ENCODE measurements at places on chromosomes 13 and 19.

DNA sequence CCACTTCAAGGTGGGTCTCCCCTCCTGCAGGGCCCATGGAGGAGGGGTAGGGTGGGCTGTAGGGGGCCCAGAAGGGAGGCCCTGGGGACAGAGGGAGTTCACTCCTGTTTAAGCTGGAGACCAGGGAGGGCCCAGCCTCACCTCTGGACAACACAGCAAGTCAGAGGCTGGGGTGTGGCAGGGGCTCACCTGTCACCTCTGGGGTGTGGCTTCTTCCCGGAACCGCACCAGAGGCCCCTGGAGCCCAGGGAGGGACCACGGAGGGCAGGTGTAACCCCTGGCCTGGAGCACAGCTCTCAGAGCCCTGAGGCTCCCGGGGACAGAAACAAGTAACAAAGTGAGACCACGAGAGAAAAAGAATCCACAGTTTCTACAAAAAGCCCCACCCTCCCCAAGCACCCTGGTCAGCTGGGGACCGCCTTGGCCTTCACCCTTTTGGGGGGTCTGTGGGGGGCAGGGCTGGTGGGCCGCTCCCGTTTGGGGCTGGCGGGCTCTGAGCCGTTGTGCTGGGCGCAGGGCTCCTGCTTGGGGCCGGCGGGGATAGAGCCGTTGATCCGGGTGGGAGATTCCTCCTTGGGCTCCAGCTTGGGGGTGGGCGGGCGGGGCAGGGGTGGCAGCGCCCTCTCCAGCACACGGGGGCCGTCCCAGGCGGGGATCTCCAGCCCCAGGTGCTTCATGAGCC is 8.0 kb downstream of the SIRT6 start:
- no peak for DNase-seq

DNA sequence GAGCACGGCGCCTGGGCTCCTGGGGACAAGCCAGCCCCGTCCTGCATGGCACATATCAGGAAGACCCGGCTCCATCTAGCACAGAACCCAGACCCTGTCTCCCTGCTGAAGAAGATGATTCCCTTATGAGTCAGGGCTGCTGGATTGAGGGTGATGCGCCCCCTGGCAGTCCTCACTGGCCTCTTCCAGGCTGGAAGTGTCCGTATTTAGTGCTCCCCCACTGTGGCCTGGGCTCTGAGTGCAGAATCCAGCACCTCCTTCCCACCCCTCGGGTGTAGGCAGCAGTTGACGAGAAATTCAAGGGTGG is 14.9 kb downstream of the COMP start:
- no peak for DNase-seq

DNA sequence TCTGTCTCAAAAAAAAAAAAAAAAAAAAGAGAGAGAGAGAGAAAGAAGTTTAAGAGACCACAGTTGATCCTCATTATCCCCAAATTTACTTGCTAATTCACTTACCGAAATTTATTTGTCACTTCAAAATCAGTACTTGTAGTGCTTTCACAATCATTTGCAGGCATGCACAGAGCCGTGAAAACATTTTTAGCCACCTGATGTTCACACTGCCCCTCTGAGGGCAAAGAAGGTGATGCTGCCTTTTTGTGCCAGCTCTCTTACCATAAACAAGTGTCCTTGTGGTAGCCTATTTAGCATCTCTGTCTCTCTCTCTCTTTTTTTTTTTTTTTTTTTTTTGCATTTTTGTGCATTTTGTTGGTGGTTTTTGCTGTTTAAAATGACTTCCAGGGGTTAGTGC is 24.1 kb upstream of the CASP14 start:
- DNase-seq = no peak

DNA sequence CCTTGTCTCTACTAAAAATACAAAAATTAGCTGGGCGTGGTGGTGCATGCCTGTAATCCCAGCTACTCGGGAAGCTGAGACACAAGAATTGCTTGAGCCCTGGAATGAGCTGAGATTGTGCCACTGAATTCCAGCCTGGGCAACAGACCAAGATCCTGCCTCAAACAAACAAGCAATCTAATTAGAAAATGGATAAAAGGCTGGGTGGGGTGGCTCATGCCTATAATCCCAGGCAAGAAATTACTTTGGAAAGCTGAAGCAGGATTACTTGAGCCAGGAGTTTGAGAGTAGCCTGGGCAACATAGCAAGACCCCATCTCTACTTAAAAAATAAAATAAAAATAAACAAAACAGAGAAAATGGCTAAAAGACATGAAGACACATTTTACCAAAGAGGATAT is 77.0 kb downstream of the CAB39L start:
- DNase-seq = no peak

- DNase-seq = no peak
Observed at GRCh38 chr19:53877361-53877766, 4.6 kb upstream of the PRKCG start.

GRCh38 chr13:109949397-109949796 is 163.0 kb upstream of the IRS2 start:
- no peak for DNase-seq

DNA sequence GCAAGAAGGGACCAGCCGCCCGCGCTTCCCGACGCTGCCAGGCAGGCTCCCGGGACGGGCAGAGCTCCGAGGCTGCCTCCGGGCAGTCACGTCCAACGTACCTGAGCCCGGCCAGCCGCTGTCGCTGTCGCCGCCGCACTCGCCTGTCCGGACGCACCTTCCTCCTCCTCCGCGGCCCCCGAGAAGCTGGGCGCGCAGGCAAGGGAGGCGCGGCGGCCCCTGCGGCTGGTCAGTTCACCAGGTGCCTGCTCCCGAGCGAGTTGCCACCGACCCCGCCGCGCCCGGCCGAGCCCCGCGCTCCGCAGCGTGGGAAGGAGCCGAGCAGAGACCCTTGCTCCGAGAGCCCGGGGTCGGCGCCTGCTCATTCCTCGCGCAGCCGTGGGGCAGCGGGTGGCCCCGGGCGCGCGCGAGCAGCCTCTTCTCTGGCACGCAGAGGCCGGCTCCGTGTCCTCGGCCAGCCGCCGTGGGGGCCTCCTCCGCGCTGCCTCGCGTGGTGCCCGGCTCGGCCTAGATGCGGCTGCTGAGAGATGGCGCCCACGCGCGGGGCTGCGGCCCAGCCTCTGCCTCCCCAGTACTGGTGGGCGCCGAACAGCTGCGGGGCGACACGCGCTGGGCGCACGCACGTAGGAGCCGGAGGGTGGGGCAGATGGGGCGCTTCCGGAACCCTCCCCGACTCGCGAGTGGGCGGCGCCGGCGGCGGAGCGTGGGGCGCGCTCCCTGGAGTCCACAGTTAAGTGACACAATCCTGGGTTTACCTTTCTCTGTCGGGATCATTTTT is 419.4 kb downstream of the UQCRFS1 start:
- no peak for DNase-seq

DNA sequence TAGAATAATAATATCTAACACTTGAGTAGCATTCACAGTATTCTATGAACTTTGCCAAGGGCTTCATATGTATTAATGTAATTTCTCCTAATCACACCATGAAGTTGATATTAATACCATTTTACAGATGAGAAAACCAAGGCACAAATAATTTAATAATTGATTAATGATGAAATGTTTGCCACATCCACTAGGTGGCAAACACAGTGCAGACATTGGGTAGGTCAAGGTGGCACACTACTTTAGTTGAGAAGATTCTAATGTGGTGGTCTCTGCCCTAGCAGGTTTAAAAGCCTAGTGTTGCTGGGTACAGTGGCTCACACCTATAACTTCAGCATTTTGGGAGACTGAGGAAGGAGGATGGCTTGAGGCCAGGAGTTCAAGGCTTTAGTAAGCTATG is 412.4 kb downstream of the SUCLA2 start:
- DNase-seq = no peak

DNA sequence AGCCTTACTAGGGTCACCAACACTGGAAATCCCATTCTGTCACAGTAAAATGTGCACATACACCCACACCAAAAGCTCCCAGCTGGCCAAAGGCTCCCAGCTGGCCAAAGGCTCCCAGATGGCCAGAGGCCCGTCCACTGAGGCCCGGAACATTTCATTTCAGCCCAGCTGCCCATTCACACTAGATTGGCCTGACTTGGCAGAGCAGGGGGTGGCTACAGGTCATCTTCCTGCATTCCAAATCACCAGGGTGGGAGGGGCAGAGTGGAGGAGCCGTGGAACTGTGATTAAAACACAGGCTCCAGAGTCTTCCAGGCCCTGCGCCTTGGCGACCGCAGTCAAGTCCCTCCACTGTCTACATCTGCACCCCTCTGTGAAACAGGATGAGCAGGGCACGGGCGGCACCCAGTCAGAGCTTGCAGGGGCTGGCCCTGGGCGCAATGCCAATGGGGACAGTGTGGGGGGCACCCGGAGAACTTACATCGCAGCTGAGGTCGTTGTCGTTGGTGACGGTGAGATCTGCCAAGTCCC is 10.1 kb upstream of the PRKD2 start:
- DNase-seq = no peak

- DNase-seq = no peak
Observed at GRCh38 chr19:36169084-36169760, 17.0 kb upstream of the COX7A1 start.

DNA sequence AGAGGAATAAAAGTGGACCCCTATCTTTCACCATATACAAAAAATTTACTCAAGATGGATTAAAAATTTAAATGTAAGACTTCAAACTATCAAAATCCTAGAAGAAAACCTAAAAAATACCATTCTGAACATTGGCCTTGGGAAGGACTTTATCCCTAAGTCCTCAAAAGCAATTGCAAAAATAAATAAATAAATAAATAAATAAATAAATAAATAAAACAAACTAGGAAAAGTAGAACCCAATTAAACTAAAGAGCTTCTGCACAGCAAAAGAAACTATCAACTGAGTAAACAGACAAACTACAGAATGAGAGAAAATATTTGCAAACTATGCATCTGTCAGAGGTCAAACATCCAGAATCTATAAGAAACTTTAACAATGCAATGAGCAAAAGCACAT is 874.9 kb upstream of the PCDH20 start:
- no peak for DNase-seq

GRCh38 chr13:99926014-99926731 is 45.4 kb downstream of the ZIC5 start:
- DNase-seq = no peak

GRCh38 chr13:35231426-35231825 is 245.1 kb downstream of the MAB21L1 start:
- DNase-seq = no peak

Data from stimulated activated CD4-positive, alpha-beta T cell treated with anti-CD3 and anti-CD28 coated beads, Interleukin-1b, Interleukin-23, amount 100 ng/mL, for 1 hour (primary cell).